ENCODE measurements at places on chromosomes 3 and 15.

DNA sequence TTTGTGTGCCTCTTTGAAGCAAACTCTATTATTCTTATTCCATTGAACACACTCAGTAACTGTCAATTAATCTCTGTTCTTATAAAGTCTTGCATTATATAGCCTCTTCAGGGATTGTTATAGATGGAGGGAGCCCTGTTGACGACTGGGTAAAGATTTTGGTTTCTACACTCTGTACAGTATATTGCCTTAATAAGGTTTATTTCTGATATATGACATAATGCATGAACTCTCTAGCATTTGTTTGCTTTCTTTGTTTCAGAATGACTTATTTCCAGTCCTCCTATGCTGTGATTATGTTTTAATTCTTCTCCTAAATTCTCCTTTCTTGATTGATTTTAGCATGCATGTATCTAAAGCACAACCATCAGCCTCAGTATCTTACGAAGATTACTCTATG lies 494.9 kb downstream of the DIPK2A start:
- DNase-seq: no peak

GRCh38 chr3:40996827-40997710 lies 202.2 kb upstream of the CTNNB1 start:
- DNase-seq: no peak

- DNase-seq: no peak
Measured at GRCh38 chr15:33902043-33902442, 66.3 kb upstream of the CHRM5 start.

GRCh38 chr3:43361077-43361476 lies 74.7 kb downstream of the SNRK start:
- peak; percentile 43 for DNase-seq

Data from myocyte (in vitro differentiated cells).